ENCODE measurements at places on chromosomes 13 and 19.

DNA sequence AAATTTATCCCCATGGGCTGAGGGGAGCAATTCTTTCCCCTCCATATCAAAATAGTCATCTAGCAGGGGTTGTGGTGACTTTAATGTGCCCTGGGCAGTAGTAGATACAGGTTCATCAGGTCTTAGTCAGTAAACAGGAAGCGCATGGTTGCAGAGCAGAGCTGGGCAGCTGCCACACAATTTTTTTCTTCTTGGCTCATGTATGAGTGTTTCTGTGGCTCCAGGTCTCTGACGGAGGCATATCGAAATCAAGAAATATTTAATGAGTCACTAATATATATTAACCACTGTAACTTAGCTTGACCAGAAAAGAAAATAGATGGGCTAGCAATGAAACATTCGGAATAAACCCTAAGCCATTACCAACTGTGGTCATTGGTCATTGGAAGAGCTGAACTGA lies 68.4 kb upstream of the UBL3 start:
- DNase-seq, result no peak

- DNase-seq, result no peak
Measured at GRCh38 chr13:66335626-66336025, 894.5 kb downstream of the PCDH9 start.

DNA sequence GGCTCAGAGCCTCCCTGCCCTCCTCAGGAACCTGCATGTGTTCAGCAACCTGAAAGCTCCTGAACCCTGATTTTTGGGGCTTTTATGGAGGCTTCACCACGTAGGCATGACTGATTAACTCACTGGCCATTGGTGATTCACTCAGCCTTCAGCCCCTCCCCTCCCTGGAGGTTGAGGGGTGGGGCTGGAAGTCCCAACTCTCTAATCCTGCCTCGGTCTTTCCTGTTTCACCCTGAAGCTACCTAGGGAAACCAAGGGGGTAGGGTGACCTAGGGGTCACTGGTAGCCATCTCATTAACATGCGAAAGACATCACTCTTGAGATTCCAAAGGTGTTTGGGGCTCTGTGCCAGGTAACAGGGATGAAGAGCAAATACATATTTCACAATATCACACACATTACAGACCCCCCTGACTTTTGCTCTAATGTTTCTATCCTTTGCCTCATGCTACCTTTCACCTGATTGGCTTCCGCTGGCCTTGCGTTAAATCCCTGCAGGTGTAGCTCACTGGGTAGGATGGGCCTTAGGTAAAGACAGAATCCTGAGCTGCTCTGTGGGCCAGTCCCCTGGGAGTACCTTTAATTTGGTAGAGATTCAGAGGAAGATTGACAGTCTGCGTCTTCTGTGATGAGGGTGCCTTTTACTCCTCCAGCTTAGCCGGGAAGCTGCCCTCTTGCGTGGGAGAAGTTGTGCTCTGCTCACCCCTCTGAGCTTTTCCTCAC lies 260.6 kb downstream of the ATP8A2 start:
- no peak for DNase-seq

- no peak for DNase-seq
Measured at GRCh38 chr13:34208336-34208735, 390.4 kb downstream of the RFC3 start.

DNA sequence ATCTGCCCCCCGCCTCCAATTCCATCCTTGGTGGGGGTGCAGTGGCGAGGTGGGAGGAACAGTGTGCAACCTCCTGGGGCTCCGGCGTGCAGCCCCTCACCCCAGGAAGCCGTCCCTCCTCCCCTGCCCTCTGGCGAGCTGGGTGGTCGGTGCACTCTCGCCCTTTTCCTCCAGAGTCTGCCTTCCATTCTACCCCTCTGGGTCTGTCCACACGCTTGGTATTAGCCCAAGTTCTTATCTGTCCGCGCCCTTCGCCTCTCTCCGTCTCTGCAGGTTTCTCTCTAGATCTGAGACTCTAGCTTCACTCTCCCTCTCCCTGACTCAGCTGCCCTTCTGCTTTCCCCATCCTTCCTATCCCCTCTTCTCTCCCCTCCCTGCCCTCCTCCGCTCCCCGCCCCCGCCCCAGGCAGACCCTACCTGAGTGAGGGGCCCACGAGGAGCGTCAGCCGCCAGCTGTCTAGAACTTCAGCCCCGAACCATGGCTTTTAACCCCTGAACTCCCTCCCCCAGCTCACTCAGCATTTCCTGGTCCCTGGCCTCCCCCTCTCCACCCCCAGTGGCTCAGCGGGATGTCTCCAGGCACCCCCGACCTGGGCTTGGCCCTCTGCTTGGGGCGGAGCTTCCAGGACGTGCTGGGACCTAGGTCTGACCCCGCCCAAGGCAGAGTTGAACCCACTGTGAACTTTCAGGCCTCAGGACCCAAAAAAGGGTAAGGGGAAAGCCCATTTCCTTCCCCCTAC lies 499 bp upstream of the KLK13 start:
- DNase-seq, result no peak

DNA sequence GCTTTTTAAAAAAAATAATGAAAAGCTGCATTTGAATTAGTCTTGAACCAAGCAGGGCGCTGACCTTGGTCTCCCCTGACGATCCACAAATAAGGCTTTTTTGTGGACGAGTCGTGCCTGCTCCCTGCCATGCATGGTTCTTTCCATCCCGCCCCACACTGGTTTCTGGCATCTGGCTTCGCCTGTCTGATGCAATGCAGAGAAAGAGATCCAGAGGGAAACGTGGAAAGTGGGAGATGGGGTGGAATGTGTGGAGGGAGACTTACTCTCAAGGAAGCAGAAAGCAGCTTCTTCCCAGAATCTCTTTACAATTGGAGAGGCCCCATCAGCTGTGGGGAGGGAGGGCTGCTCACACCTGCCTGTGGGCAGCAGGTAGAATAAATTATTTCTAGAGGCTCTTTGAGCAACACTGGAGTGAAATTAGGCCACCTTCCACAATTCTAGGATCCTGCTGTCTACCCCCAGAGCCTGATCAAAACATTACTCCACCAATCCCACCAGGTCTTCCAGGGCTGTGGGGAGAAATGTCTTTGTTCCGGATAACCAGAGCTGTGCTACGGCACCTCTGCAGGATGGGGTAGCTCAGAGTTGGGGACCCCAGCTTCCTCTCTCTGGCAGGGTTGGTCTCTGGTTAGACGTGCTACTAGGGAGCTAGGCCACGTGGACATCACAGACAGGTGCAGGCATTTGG lies 183.5 kb downstream of the UQCRFS1 start:
- no peak for DNase-seq

- peak; percentile 92 for DNase-seq
Measured at GRCh38 chr19:12793290-12794195, 2.3 kb downstream of the JUNB start.

Measured in heart right ventricle (tissue), 16 donors.